Anterior cingulate cortex (tissue), 58 donors: ENCODE measurements at places on chromosomes 6 and 20.

DNA sequence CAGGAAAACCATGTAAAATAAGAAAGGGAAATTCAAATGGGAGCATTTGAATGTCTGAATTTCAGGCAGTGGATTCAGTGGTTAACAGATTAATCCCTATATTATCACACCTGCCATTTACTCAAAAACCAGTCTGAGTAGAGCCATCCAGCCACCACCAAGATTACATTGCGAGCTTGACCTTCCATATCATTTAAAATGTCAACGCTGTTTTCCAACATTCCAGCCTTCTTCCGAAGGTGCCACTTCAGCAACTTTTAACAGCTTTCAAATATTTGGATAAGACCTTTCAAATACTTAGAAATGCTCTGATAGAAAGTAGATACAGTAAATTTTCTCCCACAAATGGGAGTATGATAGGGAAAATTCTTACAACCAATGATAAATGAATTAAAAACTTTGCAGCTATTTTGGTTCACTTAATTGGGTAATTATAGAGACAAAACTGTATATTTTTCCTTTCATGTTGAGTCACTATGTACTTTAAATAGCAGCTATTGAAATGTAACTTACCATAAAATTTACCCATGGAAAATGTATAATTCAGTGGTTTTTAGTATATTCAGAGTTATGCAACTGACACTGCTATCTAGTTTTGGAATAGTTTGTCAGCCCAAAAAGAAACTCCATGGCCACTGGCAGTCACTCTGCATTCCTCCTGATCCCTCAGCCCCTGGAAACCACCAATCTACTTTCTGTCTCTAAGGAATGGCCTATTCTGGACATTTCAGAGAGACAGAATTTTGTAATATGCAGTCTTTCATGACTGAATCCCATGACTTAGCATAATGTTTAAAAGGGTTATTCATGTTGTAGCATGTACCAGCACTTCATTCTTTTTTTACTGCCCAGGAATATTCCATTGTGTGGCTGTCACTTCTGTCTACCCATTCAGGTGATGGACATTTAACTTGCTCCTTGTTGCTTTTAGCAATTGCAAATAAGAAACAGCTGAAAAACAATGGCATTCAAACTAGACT, 21.5 kb downstream of the EZR start:
- DNase-seq: no peak

DNA sequence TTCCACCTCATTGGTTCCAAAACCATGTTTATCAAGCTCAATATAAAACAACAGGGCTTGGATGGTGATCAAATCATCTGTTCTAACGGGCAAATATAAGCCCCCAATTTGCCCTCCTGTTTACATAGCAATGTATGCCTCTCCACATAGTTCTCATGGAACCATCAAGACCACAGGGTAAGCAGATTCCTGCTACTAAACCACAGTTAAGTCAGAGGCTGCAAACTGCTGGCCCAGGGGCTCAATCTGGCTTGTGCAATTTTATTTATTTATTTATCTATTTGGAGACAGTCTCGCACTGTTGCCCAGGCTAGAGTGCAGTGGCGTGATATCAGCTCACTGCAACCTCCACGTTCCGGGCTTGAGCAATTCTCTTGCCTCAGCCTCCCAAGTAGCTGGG, 18.9 kb upstream of the MTHFD1L start:
- no peak for DNase-seq

DNA sequence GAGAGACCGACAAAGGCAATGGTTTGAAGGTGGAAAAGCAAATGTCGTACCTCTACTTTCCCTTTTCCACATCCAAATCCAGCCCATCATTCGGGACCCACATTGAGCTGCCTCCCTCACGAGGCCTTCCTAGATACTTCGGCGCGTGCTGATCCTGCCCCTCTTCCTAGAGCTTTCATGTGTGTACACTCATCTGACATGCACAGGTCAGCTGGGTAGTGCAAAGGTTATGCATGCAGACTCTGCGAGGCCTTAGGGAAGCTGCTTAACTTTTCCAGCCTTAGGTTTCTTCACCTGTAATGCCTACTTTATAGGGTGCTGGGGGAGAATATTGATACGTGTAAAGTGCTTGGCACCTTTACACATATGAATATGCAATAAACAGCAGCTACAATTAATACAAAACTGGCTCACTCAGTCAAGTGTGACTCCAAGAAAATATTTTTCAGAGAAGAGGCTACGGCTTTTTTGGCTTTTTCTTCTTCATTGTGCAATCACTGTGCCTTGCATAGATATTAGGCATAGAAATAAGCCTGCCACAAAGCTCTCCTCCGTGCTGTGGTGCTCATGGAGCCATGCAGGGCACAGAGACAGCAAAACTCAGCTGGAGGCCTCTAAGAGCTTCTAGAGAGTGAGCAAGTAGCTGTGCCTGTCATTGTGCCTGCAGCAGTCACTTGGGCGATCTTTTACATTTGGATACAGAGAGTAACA, 3.6 kb upstream of the MANBAL start:
- DNase-seq: no peak

DNA sequence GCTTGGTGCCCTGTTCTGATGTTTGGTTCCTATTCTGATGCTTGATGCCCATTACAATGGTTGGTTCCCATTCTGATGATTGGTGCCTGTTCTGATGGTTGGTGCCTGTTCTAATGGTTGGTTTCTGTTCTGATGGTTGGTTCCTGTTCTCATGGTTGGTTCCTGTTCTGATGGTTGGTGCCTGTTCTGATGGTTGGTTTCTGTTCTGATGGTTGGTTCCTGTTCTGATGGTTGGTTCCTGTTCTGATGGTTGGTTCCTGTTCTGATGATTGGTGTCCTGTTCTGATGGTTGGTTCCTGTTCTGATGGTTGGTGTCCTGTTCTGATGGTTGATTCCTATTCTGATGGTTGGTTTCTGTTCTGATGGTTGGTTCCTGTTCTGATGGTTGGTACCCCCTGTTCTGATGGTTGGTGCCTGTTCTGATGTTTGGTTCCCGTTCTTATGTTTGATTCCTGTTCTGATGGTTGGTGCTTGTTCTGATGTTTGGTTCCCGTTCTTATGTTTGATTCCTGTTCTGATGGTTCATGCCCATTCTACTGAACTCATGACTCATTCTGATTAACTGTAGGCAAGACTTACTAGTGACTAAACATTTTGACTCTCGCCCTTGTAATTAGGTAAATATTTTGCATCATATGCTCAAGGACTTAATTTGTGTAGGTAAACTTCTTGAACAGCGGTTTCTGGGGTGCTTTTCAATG, 146.2 kb downstream of the DLL1 start:
- no peak for DNase-seq

DNA sequence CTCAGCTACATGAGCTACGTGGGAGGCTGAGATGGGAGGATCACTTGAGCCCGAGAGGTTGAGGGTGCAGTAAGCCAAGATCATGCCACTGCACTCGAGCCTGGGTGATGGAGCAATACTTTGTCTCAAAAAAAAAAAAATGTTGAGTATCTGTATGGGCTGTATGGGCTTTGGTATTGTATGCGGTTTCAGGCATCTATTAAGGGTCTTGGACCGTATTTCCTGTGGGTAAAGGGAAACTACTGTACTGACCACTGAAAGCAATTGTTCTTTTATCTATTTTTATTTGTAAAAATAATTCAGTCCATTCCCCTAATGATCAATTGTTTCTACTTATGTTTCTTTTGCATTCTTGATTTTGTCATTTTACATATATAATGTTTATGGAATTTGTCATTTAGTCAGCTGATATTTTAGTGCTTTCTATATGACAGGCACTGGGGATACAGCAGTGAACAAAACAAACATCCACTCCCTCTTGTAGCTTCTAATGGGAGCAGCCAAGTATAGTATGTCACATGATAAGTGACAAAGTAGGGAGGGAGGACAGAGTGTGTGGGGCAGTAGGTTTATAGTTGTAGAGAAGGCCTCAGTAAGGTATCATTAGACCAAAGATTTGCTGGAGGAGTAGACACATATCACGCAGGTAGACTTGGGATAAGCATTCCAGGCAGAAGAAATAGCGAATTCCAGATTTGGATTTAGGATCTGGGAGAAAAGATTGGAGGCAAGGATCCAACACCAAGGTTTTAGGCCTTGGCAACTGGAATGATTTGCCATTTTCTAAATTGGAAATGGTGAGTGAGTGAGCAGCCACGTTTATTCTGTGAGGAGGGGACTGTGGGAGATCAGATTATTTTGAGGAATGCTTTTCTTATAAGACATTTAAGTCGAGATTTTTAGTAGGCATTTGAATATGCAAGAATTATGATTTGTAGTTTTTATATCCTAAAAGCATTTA, 6.0 kb downstream of the PCMT1 start:
- DNase-seq: peak; percentile 3

DNA sequence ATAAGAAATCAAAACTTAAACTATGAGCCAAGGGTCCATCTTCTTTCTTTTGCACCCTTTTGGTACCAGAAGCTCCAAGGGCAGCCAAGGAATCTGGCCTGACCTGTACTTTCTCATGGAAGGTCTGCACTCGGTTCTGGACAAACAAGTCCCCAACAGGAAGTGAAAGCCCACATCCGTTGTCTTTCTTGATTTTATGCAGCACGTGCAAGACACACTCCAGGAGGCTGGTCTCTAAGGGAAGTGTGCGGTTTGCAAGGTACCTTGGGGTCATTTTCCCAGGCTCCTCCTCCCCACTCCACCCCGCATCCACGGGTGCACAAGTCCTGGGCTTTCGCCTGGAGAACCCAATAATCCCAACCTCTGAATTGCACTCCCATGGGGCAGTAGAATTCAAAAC, 101.9 kb downstream of the NFATC2 start:
- DNase-seq: no peak

DNA sequence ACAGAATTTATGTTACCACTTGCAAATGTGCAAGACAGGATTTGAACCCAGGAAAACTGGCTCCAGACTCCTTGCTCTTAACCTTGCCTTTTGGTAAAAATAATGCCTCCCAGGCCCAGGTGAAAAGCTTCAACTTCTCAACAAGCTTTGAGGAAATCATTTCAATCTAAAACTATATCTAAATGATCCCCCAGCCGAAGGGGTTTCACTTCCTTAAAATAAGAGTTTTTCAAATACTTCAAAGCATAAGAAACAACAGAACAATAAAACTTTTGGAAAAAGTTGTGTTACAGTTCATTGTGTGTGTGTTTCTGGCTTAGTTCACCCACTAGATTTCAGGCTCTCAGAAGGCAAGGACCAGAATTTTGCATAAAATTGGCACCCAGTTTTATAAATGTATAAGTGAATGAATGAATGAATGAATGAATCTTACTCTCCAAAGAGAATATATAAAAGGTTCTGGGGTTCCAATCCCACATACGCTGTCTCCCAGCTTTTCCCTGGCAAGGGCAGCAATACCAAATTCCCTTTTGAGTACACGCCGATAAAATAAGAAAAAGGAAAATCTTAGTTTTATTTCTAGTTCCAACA, 5.4 kb downstream of the OR2H2 start:
- no peak for DNase-seq

DNA sequence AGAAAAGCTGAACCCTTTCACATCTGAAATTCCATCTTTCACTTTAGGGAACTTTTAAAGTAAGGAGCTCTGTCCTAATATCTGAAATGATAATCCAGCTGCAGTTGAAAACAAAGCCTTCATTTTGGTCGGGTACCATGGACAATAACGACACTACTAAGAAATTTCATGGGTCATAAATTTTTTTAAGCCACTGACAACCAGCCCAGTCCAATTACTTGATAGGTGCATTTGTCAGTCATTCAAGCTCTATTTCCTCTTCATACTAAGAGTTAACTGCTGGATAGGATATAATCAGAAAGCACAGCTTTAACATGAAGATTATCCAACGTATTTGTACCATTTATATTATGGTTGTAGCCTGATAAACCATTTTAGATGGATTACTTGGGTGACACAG, 52.5 kb downstream of the MMUT start:
- no peak for DNase-seq
